NCI-H2029 (cell line): ENCODE measurements at places on chromosomes 3 and 15.

GRCh38 chr3:14459787-14460186, 57.4 kb downstream of the SLC6A6 start:
- DNase-seq, result no peak

GRCh38 chr3:141093971-141094684, 43.0 kb downstream of the SPSB4 start:
- DNase-seq, result no peak

DNA sequence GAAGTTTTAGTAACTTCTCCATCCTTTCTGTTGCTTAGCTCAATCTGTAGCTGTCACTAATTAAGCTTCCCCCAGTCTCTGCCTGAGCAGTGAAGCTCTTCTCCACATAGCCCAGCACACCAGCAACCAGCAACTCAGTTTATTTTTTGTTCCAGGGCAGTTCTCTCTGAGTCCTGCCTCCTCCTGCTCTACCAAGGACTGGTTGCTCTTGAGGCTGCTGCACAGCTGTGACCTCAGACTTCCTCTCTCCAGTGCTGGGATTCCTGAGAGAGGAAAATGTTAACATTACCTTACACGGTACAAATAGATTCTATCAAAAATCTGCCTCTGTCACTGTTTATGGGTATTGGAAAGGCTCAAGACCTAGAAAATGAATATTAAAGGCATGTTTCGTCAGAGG, 294.7 kb downstream of the OXSM start:
- DNase-seq, result no peak

DNA sequence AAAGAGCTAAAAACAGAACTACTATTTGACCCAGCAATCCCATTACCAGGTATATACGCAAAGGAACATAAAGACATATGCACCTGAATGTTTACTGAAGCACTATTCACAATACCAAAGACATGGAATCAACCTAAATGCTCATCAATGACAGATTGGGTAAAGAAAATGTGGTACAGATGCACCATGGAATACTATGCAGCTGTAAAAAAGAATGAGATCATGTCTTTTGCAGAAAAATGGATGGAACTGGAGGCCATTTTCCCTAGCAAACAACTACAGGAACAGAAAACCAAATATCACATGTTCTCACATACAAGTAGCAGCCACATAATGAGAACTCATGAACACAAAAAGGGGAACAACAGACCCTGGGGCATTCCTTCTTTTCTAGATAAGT, 208.9 kb upstream of the LRRFIP2 start:
- no peak for DNase-seq

DNA sequence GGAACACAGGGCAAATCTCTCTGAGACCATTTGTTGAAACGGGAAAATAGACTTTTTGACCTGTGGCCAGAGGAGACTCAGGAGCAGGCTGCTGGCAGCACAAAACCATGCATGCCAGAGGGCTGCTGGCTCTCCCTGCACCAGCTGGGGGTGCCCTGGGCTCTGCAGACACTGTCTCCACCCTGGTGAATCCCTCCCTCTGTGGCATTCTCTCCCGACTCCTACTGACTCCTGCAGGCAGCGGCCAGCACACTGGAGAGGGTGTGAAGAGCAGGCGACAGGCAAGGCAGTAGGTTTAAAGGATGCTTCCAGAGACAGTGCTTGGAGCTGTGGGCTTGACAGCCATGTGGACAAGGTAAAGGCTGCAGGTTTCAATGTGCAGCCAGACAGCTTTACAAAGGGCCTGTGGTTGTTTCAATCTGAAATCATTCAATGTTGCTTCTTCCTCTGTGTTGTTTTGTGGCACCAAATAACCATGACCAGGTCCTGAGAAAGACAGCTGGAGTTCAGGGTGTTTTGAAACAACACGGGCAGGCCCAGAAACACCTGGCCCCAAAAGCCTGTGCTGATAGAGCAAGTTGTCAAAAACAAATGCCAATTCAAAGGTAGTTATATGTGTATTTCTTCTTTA, 431.0 kb upstream of the ATP10A start:
- DNase-seq, result no peak

- no peak for DNase-seq
Observed at GRCh38 chr3:147616998-147617619, 207.9 kb downstream of the ZIC1 start.

GRCh38 chr3:51943451-51944391, 1.6 kb downstream of the PARP3 start:
- DNase-seq, result no peak

DNA sequence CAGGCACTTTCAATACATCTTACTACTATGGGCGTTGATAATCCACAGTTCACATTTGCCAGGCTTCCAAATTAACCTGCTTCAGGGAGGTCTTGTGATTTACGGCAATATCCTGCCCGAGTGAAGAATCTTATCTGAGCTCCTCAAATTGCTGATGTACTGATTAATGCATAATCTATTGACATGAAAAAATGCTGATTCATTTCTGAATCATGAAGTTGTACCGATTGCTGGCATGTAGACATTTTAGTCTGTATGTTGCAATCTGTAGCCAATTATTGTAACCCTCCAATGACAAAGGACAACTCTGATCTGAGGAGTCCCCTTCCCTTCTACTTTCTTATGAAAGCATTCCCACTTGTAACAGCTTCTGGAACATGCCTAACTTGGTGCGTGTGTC, 97.2 kb downstream of the SEC22A start:
- DNase-seq, result no peak

DNA sequence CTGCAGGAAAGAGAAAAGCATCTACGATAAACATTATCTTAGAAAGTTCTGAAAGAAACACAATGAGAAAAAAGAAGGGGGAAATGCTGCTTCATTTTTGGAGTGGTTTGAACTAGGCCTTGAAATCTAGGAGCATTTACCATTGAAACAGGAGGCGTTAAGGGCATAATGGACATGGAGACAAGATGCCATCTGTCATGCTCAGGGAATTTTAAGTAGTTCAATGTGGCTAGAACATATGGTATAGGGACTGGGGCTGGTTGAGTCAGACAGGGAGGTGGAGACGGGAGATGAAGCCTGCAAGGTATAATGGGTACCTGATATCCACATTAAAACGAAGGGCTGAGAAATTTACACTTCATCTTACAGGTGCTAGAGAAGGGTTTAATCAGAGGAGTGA, 10.4 kb upstream of the PLAAT1 start:
- DNase-seq, result no peak

- no peak for DNase-seq
Observed at GRCh38 chr3:117922039-117922438, 1112.6 kb downstream of the IGSF11 start.

DNA sequence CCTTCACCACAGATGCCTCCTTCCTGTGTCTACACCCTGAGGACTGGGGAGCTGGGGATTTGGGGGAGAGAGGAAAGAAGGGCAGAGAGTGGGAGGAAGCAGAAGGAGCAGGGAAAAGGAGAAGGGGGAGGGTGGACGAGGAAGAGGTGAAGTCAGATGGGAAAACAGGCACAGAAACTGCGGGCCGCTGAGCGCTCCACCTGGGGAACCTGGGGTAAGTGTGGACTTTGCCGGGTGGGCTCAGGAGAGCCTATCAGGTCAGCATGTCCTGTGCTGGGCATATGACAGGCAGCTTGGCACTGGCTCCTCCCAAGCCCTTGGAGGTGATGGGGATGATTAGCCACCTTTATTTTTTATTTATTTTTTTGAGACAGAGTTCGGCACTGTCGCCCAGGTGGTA, 62.6 kb downstream of the CORO2B start:
- no peak for DNase-seq

DNA sequence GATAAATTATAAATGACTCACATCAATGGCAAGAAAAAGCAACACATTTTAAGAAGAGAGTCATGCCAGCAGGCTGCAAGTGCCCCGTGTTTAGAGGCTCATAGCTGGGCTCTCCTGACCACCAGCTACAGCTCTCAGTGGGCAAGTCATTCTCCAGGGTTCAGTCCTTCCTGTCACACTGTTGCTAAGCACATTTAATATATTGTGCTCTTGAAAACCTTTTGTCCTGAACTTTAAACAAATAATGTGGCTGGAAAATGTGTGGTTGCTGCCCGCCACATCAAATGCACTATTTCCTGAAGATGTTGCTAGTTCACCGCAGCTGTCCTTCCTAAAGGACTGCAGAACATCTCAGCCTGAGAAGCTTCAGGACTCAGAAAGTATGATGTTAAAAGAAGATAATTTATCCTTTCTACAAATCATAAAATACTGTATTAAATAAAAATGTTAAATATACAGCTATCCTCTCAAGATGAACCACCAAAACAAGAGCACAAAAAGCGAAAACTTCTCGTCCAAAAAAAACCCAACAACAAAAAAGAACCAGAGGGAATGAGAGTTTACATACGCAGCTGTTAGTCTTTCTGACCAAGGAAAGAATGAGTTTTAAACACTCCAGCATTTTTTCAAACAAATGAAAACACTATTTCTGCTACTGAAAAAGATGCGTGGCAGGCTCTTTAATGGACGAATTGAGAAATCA, 951 bp downstream of the TARS3 start:
- DNase-seq, result no peak

GRCh38 chr15:63019511-63020109, 22.9 kb upstream of the TPM1 start:
- DNase-seq, result peak; percentile 30

DNA sequence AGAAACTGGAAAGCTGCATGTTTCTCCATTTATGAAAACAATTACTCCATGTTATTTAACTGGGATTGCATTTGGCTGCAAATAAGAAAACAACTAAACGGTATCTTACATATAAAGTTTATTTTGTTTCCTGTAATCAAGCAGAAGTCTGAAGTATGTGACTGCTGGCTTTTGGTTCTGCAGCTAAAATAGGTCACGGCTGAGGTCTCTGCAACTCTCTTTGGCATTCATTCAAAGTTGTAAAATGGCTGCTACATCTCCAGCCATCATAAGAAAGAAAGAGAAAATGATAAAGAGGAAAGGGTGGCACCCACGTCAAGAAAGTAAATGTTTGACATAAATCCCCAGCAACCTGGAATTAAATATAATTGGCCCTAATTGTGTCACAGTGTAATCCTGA, 406.1 kb downstream of the TBC1D5 start:
- DNase-seq, result no peak

GRCh38 chr3:110583373-110583935, 488.2 kb upstream of the NECTIN3 start:
- DNase-seq, result no peak

- no peak for DNase-seq
Observed at GRCh38 chr3:69588170-69588569, 151.1 kb upstream of the MITF start.

GRCh38 chr15:39640665-39641064, 59.8 kb downstream of the THBS1 start:
- DNase-seq, result no peak

GRCh38 chr3:128004661-128005060, 47.6 kb upstream of the SEC61A1 start:
- no peak for DNase-seq

- DNase-seq, result no peak
Observed at GRCh38 chr15:89781891-89782618, 5.9 kb downstream of the MESP2 start.

GRCh38 chr15:65796610-65797078, 4.6 kb upstream of the DENND4A start:
- no peak for DNase-seq

DNA sequence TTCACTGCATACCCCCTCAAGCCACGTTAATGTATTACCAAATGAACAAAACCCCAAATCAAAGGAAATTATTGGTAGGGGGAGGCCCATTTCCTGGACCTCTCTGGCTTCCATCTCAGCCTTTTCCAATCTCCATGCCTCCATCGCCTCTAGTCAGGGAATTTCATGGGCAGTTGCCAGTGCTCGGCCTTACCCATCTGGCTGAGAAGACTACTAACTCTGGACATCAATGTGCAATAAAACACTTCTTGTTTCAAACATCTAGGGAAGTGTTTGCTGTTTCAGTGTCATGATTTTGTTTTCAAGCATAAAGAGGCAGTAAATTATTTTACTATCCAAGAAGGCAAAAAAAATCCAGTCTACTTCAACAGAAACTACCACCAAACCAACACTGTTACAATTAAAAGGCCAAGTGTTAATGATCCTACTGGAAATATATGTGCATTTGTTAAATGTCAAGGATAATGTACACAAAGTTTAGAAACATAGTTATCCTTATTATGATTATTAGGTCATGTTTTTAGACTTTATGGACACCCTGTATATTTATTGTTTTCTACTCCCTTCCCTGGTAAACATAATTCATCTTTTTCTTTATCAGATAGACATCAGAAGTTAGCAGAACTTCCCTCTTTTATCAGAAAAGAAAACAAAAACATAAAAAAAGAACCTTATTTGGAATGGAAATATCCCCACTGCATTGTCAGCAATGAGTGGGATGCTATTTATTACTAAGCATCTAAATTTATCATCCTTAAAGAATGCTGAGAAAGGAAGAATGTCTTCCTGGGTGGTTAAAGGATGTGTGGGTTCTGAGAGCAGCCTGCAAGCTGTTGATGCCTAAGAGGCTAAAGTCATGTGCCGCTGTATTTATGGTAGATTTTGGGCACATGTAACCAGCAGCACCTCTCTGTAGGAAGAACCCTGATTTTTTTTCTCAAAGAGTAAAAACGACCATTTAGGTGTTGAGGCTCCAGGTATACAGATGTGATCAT, 15.2 kb downstream of the LDHAL6B start:
- DNase-seq, result no peak

DNA sequence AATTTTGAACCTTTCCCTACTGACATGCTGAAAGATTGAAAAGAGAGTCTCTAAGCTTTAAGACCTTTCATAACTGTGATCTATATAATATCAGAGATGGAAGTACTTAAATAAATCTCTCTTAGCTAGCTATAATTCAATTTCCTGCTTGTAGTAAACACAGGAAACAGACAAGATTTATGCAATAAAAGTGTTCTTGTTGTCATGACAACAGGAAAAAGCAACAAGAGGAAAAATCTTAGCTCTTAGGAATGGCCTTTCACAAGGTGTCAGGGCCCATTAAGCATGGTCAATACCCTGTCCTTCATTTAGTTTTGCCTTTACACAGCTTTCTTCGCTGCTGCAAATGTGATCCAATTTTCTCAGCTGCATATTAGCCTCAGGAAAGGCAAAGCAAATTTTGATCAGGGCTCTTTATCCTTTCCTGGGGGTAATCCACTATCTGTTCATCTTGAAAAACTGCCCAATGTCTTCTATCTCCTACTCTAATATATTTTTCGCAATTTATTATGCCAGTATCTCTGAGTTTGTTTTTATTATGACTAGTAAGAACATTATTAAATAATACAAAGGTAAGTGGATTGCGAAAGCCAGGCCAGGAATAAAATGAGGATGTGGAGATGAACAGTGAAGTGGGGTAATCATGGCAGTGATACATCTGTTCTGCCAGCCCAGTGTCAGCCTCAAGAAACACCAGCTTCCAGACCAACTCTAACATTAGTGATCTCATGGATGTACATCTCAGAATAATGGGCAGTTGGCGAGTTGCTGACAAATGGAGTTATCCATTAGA, 28.7 kb downstream of the SIDT1 start:
- no peak for DNase-seq

DNA sequence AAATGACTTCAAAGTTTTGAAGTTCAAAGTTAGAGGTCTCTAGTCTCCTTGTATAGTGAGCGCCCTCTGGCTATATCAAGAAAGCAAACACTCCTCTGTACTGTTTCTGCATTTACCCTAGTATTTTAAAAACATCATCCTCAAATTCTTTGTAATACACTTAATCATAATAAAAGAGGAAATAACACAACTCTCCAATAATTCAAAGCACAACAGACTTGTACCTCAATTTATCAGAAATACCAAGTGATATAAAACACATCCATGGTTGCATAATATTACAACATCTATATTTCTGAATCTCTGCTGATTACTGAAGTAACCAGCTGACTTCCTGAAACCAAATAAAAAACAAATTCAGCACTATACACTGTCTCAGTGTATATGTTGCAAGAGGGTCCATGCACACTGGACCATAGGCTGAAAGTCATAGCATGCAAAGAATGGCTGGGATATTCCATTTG, 12.5 kb downstream of the PLOD2 start:
- no peak for DNase-seq
